ENCODE measurements at places on chromosomes 1 and 21.

- no peaks in the 10 kb centered on the region for H3K36me3 ChIP-seq
- no peak for DNase-seq
- no peaks in the 10 kb centered on the region for H3K4me1 ChIP-seq
- no peak overlapping the region for H3K27ac ChIP-seq
Observed at GRCh38 chr21:40066221-40066620, 199.0 kb downstream of the PCP4 start.

DNA sequence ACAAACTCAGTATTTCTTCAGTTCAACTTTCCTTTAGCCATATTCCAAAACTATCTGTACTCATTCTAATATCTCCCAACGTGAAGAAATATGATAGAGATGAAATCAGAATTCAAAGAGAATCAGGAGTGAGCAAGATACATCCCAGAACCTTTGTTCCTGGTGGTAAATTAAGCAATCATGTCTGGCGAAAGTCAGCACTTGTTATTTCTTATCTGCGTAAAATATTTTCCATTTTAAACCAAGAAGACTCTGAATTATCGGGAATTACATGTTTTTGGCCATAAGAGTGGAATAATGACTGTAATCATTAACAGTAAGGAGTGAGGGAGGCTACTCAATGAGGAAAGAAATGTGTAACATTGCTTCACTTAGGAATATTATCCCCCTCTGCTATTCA lies 253.7 kb downstream of the PDE4B start:
- no peak overlapping the region for H3K27ac ChIP-seq
- H3K27me3 ChIP-seq: peaks cover 4% of the 10 kb centered on the region
- H3K4me3 ChIP-seq: no peak overlapping the region
- DNase-seq: no peak
- no peaks in the 10 kb centered on the region for H3K4me1 ChIP-seq
- H3K36me3 ChIP-seq: no peaks in the 10 kb centered on the region

DNA sequence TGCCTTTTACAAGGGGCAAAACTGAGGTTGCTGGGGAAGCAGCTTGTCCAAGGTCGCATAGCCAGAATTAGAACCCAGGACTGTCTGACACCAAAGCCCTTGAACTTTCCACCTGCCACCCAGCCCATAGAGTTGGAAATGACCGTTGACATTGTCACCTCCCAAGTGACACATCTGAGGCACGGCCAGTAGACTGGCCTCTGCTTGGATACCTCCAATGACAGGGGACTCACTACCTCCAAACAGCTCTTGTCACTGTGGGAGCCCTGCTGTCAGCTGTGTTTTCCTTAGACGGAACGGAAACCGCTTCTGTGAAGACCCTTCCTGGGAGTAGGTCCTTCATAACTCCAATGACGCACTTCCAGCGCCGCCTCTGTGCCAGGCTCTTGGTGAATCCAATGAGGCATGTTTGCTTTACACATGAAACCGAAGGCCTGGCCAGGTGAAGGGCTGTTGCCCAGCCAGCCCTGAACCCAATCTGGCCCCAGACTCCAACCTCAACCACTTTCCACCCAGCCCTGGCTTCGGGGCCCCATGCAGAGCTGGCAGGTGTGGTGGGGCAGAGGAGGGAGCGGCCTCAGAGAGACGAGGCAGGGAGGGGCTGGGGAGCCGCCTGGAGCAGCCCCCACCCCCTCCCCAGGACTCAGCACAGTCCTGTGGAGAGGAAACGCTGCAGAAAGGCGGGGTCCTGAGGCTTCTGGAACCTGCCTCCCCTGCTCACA lies 109.2 kb upstream of the IFFO2 start:
- DNase-seq: no peak
- peaks cover 23% of the 10 kb centered on the region for H3K4me1 ChIP-seq
- no peak overlapping the region for H3K4me3 ChIP-seq
- no peaks in the 10 kb centered on the region for H3K36me3 ChIP-seq

- H3K4me1 ChIP-seq: peaks cover 22% of the 10 kb centered on the region
- H3K36me3 ChIP-seq: no peaks in the 10 kb centered on the region
- H3K27ac ChIP-seq: peak overlapping the region; percentile 37
Observed at GRCh38 chr1:55275941-55276341, 60.8 kb upstream of the USP24 start.

DNA sequence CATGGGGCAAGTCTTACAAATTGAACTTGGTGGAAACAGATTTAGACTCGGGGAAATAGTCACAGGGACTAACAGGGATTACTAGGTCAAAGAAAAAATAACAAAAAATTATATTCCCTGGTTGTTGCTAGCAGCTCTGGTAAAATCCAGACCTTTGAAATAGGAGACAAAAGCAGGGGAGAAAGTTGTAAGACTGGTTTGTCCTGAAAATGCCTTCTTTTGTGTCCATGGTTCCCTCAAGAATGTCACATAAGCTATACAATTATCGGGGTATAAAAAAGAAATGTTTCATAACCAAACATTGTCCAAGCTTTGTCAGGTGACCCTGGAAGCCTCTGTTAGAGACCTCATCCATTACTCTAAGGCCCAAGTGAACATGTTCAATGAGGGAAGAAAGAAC lies 33.1 kb downstream of the KIAA0319L start:
- H3K27me3 ChIP-seq: no peaks in the 10 kb centered on the region
- no peak for DNase-seq
- no peak overlapping the region for H3K4me3 ChIP-seq
- no peaks in the 10 kb centered on the region for H3K36me3 ChIP-seq
- H3K27ac ChIP-seq: no peak overlapping the region

GRCh38 chr1:243739335-243740003 lies 110.6 kb downstream of the AKT3 start:
- H3K36me3 ChIP-seq: no peaks in the 10 kb centered on the region
- H3K4me1 ChIP-seq: peaks cover 26% of the 10 kb centered on the region
- H3K27ac ChIP-seq: no peak overlapping the region
- DNase-seq: no peak

DNA sequence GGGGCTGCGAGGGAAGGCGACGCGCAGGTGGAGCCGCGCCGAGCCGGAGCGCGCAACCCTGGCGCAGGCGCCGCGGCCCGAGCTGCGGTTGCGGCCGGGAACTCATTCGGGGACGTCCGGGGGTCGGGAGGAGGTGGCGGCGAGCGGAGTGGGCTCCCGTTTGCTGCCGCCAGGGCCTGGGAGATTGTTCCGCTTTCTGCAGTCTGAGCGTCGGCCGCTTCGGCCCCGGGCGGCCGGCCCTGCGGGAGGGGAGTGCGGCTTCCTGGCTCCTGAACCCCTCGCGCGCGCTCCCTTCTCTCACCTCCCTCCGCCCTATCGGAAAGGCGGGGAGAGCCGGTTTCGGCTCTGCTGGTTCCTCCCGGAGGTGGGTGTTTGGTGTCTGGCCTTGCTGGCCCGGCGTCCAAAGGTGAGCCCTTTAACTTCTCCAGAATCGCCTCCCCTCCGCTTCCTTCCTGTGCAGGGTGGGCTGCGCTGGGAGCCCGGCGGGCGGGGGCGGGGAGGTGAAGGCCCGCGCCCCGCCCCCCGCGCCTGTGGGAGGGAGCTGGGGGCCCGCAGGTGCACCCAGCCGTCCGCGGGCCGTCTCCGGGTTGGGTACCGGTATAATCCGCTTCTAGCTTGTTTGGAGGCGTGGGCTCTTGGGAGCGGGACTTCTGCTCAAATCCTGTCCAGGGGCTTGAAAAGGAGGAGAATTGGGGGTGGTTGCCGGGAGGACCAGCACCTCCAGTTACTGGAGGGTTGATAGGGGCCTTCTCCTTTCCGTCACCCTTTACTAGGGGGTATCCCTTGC lies 683 bp downstream of the LRRC8D start:
- peak overlapping the region; percentile 91 for H3K27ac ChIP-seq
- peak overlapping the region; percentile 90 for H3K4me3 ChIP-seq
- H3K27me3 ChIP-seq: no peaks in the 10 kb centered on the region
- no peaks in the 10 kb centered on the region for H3K36me3 ChIP-seq
- peak; percentile 51 for DNase-seq

DNA sequence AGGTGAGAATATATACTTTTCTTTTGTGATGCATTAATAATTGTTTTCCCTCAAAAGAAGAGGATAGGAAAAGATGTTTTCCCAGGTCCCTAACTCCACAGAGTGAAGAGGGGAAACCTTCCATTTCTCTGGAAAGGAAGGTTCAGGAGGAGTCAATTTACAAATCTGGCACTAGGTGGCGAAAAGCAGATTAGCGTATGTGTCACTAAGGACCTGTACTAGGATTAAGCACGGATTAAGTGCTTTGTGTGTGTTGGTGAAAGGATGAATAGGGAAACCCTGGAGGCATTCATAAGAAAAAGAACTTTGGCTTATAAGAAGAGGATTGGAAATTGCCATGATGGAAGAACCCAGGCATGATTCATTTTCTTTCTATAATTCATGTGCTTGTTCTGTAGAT lies 410.1 kb upstream of the PLXNA2 start:
- H3K4me1 ChIP-seq: no peaks in the 10 kb centered on the region
- H3K4me3 ChIP-seq: no peak overlapping the region
- H3K27me3 ChIP-seq: peaks cover 25% of the 10 kb centered on the region
- no peak for DNase-seq
- no peaks in the 10 kb centered on the region for H3K36me3 ChIP-seq

DNA sequence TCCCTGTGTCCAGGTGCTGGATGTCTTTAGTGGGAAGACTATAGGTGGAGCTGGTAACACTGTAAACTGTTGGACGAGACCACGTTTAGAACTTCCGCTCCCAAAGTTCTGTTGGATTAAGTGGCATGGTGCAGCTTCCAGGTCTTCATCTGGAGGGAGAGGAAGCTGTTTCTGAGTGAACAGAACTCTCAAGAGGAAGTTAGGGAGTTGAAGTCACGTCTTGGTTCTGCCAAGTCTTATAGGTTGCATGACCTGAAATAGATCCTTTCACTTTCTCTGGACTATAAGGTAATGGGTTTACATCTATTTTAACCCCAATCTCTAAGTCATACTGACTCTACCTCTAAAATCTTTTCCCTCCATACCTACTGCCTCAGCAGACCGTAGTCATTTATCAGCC lies 97.4 kb upstream of the TNR start:
- H3K27me3 ChIP-seq: peaks cover 45% of the 10 kb centered on the region
- H3K4me3 ChIP-seq: no peak overlapping the region
- no peak for DNase-seq
- H3K36me3 ChIP-seq: no peaks in the 10 kb centered on the region
- H3K27ac ChIP-seq: no peak overlapping the region
- H3K4me1 ChIP-seq: no peaks in the 10 kb centered on the region

DNA sequence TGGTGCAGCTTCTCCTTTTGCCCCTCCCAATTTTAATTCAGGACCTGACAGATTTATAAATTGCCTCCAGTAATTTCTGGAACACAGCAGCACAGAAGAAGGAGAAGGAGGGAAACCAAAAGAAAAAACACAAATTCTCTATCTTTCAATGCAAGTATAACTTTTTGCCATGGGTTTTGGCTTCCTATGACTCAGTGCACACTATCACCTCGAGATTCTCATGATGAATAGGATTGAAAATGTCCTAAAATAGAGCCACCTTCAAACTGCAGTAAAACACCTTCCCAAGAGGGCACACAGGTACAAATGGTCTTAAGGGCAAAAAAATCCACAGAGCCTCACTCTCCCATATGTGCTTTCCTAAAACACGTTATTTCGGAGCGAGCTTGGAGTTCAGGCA lies 113.6 kb downstream of the HLCS start:
- no peak overlapping the region for H3K4me3 ChIP-seq
- H3K27me3 ChIP-seq: no peaks in the 10 kb centered on the region
- H3K27ac ChIP-seq: no peak overlapping the region

GRCh38 chr21:26389971-26390641 lies 183.0 kb downstream of the CYYR1 start:
- no peak overlapping the region for H3K27ac ChIP-seq
- DNase-seq: no peak
- H3K4me3 ChIP-seq: no peak overlapping the region
- H3K36me3 ChIP-seq: no peaks in the 10 kb centered on the region
- H3K4me1 ChIP-seq: peaks cover 12% of the 10 kb centered on the region

DNA sequence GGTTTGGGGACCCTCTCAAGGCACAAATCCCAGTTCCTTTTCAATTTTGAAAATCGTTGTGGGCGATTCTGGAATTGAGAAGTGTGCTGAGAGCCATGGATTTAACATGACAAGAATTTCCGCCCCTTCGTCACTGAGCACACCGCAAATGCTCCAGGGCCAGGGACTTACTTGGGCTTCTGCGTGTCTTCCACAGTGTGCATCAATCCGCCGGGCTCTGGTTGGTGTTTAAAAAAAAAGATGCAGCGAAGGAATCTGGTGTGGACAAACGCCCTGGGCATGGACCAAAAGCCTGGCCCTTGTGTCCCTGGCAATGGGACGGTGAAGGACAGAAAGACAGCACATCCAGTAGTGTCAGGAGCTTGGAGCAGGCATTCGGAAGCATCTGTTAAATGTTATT lies 696 bp upstream of the CLDN14 start:
- no peak overlapping the region for H3K27ac ChIP-seq
- H3K4me1 ChIP-seq: peaks cover 10% of the 10 kb centered on the region
- H3K36me3 ChIP-seq: no peaks in the 10 kb centered on the region
- DNase-seq: no peak
- H3K27me3 ChIP-seq: no peaks in the 10 kb centered on the region
- H3K4me3 ChIP-seq: no peak overlapping the region

DNA sequence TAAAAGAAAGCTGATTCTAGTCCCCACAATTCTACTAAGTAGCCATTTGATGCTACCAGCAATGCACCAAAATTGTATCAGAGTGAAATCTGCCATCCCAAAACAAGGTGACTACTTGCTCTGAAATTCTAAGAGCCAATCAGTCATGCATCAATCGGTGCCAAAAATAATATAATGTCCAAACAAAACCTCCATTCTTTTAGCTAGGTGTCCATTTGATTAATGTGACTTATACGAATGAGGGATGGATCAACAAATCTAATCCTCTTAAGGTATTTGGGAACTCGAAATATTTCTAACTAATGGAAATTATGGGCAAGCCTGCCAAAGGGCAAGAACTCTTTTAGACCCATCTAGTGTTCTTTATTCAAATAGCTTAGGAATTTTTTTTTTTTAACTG lies 66.4 kb upstream of the NEK2 start:
- H3K27ac ChIP-seq: no peak overlapping the region
- peaks cover 3% of the 10 kb centered on the region for H3K36me3 ChIP-seq
- H3K4me1 ChIP-seq: no peaks in the 10 kb centered on the region
- no peak for DNase-seq
- H3K27me3 ChIP-seq: peaks cover 8% of the 10 kb centered on the region

GRCh38 chr1:32872192-32872460 lies 1.4 kb upstream of the FNDC5 start:
- peaks cover 8% of the 10 kb centered on the region for H3K36me3 ChIP-seq
- H3K27me3 ChIP-seq: peaks cover 6% of the 10 kb centered on the region
- peak overlapping the region; percentile 73 for H3K27ac ChIP-seq
- peak overlapping the region; percentile 70 for H3K4me3 ChIP-seq
- peaks cover 41% of the 10 kb centered on the region for H3K4me1 ChIP-seq
- no peak for DNase-seq

DNA sequence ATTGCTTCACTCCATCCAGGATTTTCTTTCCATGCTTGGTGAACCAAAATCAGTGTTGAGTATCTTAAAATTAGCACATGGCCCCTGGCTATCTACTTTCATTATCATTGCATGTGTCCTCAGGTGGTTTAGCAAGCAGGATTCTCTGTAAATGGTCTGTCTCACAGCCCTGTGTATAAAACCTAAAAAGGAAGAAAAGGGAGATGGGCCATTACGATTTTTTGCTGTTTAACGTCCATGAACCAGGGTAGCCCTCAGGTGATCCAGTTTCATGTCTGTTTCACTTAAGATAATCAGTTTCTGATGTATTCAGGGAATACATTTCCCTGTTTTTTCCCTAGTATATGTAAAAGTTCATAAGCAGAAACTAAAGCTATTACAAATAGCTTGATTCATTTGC lies 238.2 kb downstream of the NFIA start:
- H3K4me3 ChIP-seq: no peak overlapping the region
- no peaks in the 10 kb centered on the region for H3K27me3 ChIP-seq
- no peaks in the 10 kb centered on the region for H3K36me3 ChIP-seq
